ENCODE measurements at places on chromosomes 5 and 9.

DNA sequence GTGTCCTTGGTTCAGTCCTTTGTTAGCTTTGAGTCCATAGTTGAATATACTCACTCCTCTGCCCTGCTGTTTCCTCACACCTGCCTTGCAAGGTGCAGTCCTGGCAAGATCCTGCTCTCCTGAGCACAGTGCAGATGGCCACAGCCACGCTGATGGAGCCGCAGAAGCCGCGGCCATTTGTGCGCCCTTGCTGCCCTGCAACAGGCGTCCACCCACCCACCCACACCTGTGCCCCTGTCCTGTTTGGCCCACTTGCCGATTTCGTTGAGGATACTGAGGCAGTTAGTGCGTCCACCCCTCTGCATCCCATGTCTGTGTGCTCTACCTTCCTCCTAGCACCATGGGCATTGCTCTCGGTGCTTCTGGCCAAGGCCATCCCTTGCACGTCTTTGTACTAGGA, 51.1 kb upstream of the LRRTM2 start:
- DNase-seq = no peak

DNA sequence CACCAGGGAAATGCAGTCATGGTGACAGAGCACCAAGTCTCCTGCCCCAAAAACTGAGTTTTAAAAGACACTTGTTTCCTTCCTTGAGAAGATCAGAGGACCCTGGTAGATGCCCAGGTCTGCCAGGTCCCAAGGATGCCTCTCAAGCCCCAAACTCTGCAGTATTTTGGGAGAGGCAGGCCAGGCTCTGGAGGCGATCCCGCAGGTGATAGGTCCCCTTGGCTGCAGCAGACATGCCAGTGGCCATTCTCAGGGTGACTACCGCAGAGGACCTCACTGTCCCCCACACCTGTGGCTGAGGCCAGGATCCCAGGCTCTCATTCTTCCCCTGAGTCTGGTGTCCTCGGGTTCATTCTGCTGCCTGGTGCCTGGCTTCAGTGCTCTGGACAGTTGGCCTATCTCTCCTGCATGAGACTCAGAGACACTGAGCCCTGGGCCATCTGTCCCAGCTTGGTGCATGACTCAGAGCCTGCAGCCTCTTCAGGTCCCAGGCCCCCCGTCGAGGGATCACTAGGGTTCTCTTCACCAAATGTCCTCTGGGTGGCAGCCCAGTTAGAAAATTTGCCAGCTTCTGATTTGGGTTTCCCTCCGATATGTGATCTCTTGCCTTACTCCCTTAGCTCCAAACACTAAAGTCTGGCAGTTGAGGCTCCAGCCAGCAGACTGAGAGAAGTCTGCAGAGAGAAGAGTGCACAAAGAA, 59.7 kb upstream of the GARNL3 start:
- DNase-seq = no peak

DNA sequence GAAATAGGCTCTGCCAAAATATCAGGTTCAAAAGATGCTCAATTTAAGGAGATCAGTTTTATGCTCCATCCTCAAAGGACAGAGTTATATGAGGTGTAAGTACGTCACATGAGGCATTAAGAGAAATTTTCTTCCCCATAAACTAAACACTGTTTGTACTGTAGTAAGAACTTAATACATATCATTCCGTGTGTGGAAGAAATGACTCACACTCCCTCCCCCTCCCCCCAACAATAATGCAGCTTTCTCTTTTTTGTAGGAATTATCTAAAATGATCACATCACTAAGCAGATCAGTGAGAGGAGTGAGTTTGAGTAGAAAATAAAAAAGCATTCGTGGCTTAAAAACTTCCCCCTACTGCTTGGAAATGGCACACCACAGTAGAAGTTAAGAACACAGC, 2.2 kb downstream of the CDH12 start:
- DNase-seq = no peak

GRCh38 chr9:124016175-124017050, 4.8 kb downstream of the LHX2 start:
- no peak for DNase-seq

DNA sequence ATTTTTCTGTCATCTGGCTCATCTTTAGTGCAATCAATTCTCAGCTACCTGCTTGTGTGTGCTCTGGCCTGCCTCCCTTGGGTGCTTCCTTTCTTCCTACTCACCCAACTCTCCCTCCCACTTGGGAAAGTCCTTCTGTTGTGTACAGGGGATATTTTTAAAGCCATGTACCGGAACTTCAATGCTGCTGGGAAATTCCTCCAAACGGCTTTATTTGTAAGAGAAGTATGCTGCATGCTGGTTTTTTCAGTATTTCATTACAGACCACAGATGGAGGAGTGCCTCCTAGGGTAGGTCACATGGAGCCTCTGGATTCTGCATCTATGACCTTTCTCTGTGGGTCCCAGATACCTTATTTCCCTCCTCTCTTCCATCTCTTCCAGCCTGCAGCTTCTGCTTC, 5.4 kb upstream of the HMHB1 start:
- no peak for DNase-seq

GRCh38 chr9:99919930-99920329, 13.5 kb downstream of the STX17 start:
- no peak for DNase-seq
